Stimulated activated CD4-positive, alpha-beta T cell treated with anti-CD3 and anti-CD28 coated beads, TNF-alpha, amount 100 ng/mL, for 1 hour (primary cell): ENCODE measurements at places on chromosomes 12 and 14.

GRCh38 chr12:31687101-31687527 is 27.6 kb downstream of the ETFBKMT start:
- no peak for DNase-seq

DNA sequence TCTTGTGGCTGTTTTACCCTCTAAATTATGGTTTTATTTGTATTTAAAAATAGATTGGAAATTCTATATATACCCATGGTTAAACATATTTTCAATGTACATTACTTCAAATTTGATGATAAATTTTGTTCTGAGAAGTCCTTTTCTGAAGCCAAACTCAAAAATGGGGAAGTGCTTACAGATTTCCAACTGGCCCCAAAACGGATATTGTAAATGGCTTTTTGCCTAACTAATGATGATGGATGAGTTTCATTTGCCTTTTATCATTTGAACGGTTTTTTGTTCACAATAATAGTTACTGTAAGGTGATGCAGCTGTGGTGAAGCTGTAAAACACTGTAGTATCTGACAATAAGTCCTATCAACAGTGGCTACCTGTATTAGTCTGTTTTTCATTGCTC is 136.9 kb downstream of the FUT8 start:
- no peak for DNase-seq

- DNase-seq, result no peak
Measured at GRCh38 chr14:94391281-94391975, 3.0 kb upstream of the SERPINA1 start.

- DNase-seq, result no peak
Measured at GRCh38 chr12:83121897-83122622, 435.4 kb downstream of the TMTC2 start.

DNA sequence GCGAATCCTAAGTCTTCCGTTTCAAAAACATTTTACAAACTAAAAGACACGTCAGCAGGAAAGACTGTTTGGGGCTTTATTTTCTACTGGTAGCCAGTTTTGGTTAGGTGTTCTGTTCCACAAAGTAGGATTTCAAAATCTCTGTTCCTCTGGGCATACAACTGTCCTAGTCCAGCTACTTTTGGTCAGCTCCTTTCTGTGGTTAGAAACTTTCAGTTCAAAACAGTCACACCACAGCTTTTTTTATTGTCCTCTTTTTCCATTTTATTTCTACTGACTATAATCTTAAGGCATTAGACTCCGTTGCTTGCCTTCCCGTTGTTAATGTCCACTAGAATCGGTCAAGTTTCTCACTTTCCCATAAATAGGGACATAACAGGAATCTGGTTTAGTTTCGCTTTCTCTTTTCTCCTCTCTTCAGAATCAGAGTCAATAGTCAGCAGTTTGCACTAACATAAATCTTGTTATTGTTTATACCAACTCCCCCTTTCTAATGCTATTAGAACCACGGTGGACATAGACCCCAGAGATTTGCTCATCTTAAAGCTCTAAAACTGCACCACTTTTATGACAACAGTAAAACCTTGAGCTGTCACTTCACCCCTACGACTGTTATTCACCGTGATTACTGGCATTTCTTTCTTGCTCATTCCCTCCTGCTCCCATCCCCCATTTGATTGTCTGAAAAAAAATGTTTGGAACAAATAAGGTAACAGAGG is 41.5 kb upstream of the NPAS3 start:
- no peak for DNase-seq

GRCh38 chr14:100898935-100899883 is 4.3 kb downstream of the RTL1 start:
- no peak for DNase-seq

GRCh38 chr12:52646613-52647012 is 5.4 kb downstream of the KRT2 start:
- DNase-seq, result no peak

- no peak for DNase-seq
Measured at GRCh38 chr14:22897357-22897756, 14.3 kb downstream of the REM2 start.

DNA sequence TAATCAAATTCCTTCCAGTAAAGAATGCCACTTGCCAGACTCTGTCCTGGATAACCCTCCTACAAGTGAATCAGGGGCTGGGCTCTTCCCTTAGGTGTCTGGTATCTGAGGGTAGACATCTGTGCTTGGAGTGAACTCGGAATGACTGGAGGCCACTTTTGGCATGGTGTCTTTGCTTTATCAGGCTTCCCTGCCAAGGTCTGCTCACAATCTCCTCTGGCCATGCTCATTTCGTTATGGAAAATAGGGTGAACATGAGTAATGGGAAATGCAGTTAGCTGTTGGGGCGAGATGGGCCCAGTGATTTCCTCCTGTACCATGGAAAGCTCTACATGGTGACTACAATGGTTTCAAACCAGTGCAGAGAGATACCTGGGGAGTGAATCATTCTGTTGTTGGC is 212.9 kb downstream of the NRXN3 start:
- no peak for DNase-seq

DNA sequence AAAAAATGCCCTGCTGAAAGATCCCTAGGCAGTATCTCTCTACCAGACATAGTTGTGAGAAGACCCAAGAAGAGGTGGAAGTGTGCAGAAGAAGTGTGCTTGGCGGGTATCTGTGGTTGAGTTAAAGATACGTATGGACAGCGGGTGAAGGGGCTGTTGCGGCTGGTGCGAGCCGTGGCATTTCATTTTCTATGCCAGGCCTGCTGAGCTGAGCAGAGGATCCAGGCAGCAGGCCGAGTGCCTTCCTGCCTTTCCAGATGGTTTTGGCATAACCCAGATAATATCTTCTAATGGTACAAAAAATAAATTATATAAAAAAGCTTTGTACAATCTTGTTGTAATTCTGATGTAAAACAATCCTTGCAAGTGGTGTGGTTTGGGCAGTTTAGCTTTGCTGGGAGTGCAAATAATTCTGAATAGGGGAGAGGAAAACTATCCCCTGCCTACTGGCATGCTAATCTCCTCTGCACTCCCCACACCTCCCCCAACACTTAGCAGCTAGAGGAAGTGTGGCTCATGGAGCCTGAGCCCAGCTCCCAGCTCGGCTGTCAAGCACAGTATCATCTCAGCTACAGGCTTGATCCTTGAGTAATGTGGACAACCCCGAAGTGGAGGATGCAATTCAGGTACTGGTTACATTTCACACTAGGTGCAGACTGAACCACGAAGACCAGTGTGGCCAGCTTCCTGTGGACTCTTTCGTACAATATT is 168.9 kb downstream of the VRK1 start:
- DNase-seq, result no peak

DNA sequence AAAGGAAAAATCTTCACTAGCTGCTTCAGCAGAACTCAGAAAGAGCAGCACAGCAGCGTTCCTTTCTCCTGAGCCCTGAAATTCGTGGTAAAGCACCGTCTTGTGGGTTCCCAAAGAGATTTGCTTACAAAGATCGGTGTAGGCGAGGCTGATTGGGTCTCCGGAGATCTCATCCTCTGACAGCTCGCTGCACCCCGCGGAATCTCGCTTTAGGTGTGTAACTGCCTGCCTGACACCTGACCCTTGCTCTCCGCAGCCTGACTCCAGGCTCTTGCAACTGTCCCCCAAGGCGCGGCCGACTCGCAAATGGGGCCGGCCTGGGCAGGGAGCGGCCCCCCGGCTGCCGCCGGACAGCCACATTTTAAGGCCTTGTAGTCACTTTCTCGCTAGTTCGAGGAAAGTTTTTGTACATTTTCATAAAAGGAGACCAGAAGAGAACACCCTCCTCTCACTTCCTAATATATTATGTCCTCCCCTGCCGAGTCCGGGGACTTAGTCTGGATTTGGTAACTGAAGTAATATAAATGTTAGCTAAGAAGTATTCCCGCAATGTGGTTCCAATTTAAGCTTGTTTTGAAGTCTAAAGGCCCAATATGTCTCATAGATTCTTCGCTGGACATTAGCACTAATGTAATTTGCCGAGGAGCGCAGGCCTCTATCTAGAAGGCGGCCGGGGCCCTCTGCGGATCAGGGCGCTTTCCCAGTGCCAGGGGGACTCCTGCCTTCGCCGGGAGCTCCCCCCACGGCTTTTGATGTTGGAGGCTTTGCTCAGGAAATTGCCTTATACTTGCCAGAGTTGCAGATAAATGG is 177.3 kb upstream of the CDKN3 start:
- DNase-seq, result no peak

- DNase-seq, result no peak
Measured at GRCh38 chr12:99618657-99619056, 28.9 kb upstream of the GARIN6 start.

DNA sequence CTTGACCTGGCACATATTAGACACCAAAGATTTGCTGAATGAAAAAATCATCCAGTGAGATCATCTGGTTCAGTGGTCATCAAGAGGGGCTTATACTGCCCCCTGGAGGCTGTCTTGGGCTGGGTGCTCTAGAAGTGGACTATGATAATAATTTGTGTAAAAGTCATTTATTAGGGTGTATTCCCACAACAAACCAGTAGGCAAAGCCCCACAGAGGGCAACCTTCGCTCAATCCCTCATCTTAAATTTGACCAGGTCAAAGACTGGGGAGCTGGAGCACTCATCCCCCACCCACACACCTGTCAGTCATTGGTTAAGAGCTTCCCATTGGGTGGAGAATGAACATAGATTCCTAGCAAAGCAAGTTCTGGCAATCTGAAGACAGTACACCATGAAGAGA is 20.0 kb upstream of the FICD start:
- no peak for DNase-seq

DNA sequence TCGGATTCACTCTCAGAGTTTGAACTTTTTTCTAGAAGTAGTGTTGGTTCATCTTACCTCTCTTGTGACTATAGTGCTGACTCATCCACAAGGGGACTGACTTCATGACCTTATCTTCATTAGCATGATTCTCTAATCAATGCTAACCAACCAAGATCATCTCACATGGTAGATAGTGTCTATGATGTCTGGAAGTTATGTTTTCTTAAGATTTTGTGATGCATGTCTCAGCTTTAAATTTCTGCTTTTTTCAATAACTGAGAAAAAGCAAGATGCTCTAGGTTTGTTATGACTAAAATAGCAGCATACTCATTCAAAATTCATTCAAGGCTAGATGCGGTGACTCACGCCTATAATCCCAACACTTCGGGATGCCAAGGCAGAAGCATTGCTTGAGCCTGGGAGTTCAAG is 12.3 kb upstream of the SLC35E3 start:
- DNase-seq, result no peak

GRCh38 chr12:98449584-98449983 is 65.8 kb upstream of the TMPO start:
- DNase-seq, result no peak

DNA sequence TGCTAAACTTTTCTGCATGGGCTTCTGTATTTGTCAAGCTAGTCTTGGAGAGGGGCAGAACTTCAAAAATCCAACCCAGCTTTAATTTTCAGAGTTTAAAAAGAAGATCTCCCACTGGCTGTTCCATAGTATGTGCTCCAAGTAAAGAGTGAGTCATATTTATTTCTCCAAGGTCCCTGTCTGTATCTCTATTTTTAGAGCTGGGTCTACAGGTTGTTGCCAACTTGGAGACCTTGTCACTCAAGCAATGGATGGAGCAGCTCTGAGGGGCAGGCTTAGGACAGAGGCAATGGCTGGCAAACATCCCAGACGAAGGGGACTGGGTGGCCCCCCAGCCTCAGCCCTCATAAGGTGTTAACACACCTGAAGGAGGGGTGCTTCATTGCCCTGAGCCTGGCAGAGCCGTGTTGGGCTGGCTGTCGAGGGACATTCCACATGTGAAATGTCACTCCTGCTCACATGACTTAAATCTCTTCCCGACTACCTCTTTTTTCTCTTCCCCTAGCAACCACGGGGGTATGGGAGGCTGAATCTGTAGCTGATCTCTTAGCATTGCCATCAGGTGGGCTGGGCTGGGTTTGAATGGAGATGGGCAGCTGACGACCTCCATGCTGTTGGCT is 103.1 kb downstream of the SMOC1 start:
- DNase-seq, result no peak

GRCh38 chr12:31004666-31005065 is 69.0 kb upstream of the DDX11 start:
- DNase-seq, result no peak

- no peak for DNase-seq
Measured at GRCh38 chr14:70803321-70804310, 5.7 kb downstream of the MAP3K9 start.

GRCh38 chr14:75783184-75783583 is 122.1 kb downstream of the TTLL5 start:
- no peak for DNase-seq

DNA sequence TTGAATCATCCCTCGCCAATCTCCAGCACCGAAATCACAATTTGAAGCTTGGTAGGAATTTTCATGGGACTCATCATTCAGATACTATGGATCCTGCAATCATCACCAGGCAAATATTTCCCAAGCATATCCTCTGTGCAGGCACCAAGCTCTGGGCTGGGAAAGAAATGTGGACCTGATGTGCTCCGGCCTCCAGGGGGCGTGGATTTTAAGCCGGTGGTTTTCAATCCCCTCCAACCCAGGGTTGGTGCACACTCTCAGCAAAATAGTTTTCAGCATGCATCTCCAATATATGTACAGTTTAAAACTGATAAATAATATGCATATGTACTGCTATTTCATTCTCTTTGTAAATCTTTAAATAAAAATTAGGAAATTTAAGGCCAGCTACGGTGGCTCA is 98.9 kb downstream of the RBM19 start:
- DNase-seq, result no peak

GRCh38 chr12:120292411-120292660 is 633 bp upstream of the RNU4-2 start:
- no peak for DNase-seq

- DNase-seq, result no peak
Measured at GRCh38 chr14:80768646-80769045, 172.9 kb downstream of the CEP128 start.

- DNase-seq, result no peak
Measured at GRCh38 chr14:48129472-48129871, 454.1 kb upstream of the MDGA2 start.

GRCh38 chr12:56081393-56082347 is 1.7 kb downstream of the ERBB3 start:
- no peak for DNase-seq

GRCh38 chr12:90098132-90098779 is 389.6 kb upstream of the ATP2B1 start:
- DNase-seq, result no peak

GRCh38 chr12:101637936-101638335 is 43.2 kb downstream of the MYBPC1 start:
- DNase-seq, result no peak

DNA sequence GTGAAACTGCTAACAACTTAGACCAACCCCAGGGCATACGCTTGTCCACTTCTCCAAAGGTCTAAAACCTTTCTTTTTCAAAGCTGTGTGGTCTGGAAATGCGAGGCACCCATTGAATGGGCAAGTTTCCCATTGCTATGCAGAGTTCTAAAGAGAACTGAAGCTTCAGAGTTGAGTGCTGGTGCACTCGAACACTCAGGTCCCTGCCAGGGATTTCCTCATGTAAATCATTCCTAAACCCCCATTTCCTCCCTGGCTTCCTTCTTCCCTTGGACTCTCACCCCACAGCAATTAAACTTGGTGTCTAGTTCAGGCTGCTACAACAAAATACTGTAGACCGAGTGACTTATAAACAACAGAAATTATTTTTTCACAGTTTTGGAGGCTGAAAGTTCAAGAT is 2.2 kb upstream of the PXN start:
- DNase-seq, result no peak

GRCh38 chr12:92132288-92132687 is 13.4 kb downstream of the BTG1 start:
- DNase-seq, result no peak

- DNase-seq, result no peak
Measured at GRCh38 chr14:54722791-54723432, 156.0 kb downstream of the SAMD4A start.
